ENCODE measurements at places on chromosomes 7 and 10.

DNA sequence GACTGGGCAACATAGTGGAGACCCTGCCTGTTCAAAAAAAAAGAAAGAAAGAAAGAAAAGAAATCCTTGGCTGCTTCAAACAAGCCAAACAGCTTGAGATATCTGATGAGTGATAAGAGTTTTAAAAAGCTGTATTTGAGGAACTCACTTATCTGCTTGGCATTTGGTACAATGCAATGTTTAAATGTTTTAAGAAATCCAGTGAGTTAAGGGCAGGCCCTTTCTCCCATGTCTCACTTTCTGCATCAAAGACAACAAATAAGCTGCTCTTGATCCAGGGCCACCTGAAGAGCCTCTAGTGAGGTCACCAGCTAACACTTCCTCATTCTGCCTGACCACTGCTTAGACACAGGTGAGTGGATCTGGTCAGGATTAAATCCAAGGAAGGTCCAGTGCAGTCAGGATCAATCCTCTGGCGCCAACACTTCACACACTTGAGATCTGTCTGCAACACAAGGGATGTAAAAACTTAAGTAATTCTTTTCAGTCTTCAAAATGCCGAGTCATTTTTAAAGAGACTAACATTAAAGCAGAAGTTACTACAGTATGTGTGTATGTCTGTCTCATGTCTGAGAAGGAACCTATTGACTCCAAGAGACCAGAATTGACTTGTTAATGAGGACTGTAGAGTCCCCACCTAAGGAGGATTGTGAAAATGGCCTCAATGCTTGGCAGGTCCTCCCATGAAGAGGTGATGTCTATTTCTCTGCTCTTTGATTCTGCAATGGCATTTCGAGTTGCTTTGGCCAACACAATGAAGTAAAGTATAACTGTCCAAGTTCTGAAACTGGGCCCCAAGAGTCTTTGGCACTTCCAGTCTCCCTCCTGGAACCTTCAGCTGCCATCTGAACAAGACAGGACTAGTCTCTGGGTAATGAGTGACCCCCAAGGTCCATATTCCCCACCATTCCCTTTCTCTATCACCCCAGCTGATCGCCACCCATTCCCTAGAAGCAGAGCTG is 43.1 kb downstream of the CREB3L2 start:
- no peak for DNase-seq

GRCh38 chr7:73569042-73569608 is 9.3 kb downstream of the TBL2 start:
- no peak for DNase-seq

DNA sequence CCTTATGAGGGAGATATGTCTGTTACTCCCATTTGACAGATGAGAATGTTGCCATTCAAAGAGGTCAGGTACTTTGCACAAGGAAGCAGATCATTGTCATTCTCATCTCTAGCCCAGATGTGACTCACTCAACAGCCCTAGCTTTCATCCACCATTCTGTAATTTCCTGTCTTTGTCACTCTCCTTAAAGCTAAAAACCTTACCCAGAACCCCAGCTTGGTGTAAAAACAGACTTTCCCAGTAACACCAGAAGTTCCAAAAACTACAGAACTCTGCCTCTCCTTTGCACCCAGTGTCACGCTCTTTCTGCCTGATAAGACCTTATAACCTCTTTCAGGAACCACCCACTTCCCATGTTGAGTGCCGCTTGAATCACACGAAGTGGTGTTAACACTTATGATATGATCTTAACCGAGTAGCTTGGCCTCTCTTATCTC is 89.1 kb upstream of the SP4 start:
- DNase-seq: no peak

DNA sequence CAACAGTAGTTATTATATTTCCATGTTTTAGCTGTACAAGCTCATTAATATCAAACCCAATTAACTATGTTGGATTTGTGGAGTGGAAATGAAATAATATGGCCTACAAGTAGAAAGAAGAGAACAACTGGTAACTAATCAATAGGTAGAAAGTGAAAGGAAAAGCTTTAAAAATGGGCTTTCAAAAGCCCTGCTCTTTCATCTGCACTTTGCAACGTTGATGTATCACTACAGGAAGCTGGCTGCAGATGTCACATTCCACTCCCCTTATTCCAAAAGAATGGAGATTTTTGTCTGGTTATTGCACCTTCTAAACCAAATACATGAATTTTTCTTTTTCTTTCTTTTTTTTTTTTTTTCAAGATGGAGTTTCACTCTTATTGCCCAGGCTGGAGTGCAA is 11.7 kb upstream of the MKI67 start:
- DNase-seq: no peak

- no peak for DNase-seq
These were observed 51.9 kb downstream of the MTURN start for GRCh38 chr7:30186725-30187124.

All from HL-60 (cell line).